Coronary artery (tissue), 2 donors: ENCODE measurements at places on chromosomes 12 and 14.

DNA sequence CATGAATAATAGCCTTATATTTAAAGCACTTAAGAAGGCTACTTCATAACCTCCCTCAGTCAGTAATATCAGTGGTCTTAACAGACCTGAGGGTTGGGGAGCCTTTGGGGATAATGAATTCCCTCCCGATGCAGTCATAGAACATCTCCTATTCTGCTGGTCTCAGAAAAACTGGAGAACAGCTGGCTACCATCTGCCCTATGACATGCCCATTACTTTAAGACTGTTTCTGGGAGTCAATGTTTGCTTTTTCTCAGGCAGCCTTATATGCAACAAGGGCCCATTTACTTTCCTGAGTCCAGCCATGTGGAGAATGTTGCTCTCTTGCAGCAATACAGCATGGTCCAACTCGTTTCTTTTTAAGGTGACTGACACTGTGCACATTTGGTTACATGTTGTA lies 161.7 kb upstream of the PARP11 start:
- no peak for DNase-seq

- no peak for DNase-seq
These were observed 43.4 kb upstream of the CPM start for GRCh38 chr12:68976395-68976841.

DNA sequence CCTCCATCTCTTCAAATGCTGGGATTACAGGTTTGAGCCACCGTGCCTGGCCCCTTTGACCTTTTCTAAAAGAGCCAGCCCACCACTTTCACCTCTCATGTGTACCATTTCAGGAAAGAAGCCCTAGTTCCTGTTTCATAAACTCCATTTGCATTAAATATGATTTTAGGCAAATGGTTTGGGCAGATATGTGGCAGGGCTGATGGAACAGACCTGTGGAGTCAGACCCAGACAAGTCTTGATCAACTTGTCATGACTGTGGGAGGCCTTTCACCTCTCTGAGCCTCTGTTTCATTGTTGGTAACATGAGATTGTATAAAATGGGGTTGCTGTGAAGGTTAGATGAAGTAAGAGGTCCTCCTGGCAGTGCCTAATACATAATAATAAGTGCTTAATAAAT lies 5.2 kb upstream of the MAP3K9 start:
- DNase-seq = no peak

DNA sequence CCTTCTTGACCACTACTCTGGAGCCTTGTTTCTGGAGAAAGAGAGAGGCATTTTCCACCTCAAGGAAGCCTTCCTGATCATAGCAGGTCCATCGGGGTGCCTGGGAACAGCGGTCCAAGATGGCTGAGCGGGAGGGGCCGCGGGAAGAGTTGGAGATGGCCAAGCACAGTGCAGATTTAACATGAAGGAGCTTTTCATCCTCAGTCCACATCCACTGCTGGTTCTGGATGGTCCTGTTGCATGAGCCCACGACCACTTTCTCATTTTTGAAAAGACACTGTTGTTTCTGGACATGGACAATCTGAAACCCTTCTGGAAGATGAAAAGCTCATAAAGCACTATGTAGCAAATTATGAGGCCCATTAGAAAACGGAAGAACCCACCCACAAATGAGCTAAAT lies 1.5 kb downstream of the PTPRB start:
- DNase-seq = no peak

GRCh38 chr14:23052182-23052623 lies 5.1 kb downstream of the CDH24 start:
- DNase-seq = no peak

DNA sequence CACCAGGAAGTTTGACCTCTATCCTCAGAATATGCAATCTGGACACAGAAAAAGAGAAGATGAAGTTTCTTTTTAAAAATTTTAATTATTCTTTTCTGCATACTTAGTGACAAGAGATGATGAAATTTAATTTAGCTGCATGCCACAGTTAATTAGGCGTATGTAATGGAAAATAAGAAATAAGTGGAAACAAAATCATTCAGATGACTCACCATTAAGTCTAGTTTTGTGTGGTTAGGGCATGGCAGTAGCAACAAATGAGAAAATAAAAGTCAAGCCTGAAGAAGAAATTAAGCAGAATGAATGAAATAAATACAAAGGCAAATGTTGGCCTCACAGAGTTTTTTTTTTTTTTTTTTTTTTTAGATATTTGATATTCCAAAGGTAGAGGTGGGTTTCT lies 30.9 kb upstream of the KLRD1 start:
- no peak for DNase-seq

- DNase-seq = no peak
These were observed 20.0 kb upstream of the STAC3 start for GRCh38 chr12:57270966-57271470.

GRCh38 chr12:116524964-116525379 lies 34.2 kb upstream of the MAP1LC3B2 start:
- no peak for DNase-seq

DNA sequence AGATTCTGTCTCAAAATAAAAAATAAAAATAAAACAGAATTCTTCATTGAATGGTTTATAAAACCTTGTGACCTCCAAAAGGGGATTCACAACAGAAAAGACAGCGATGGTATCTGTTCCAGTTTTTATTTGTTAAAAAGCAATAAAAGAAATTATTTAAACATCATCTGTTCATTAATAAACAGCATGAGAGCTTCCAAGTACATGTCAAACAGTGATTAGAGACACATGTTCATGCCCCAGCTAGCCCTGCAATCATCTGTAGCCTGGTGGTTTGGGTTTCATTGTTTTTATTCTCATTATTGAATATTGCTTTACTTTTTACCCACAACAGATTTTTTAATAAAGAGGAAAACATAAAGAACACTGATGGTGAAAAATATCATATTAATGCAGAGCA lies 173.3 kb downstream of the ANO2 start:
- DNase-seq = no peak

- no peak for DNase-seq
These were observed 37.1 kb downstream of the P2RX4 start for GRCh38 chr12:121246893-121247557.

DNA sequence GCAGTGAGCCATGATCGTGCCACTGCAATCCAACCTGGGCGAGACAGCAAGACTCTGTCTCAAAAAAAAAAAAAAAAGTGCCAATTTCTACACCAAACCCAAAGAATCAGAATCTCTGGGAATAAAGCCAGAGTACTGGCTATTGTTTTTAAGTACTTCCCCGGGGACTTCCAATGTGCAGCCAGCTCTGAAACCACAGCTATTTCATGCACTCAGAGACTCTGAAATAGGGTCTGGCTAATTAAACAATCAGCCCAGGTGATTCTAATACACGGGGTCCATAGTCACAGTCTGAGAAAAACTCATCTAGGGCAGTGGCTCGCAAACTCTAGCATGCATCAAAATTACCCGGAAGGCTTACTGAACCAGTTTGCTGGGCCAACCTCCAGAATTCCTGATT lies 56.3 kb downstream of the SIX6 start:
- no peak for DNase-seq
